OCI-M1 (cell line): ENCODE measurements at places on chromosomes 3 and 15.

DNA sequence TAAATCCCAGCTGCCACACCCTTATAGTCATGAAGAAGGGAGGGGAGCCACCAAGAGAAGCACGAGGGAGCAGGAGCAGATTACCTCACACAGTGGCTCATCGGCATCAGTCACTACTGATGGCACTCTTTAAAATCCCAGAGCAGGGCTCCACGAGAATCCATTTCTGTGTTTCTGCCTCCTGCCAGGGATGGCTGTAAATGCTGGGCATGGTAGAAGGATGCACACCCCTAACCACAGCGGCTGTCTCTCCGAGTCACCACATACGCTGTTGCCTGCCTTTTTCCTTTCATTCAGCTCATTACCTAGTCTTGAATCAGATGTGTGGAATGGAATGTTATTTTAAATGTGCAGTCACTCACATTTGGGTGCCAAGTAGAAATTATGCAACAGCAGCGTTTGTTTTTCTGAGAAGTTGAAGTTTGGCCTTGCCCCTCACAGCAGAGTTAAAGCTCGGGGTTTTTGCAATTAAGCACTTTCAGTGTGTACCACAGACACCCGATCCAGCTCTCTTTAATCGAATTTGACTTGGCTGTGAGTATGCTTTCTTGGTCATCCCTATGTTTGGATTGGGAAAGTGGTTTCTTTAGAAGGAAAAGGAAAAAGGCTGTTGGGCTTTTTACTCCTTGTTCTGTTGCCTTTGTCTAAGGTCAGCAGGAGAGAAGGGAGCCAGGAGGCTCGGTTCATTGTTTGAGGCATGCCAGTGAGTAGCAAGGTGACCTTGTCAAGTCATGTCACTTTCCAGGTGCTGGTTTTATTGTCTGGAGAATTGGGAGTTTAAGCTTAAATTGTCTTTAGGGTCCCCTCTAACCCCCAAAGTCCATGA is 284.2 kb upstream of the TPM1 start:
- DNase-seq: no peak

GRCh38 chr3:27752926-27753325 is 30.8 kb upstream of the EOMES start:
- no peak for DNase-seq

- DNase-seq: no peak
Observed at GRCh38 chr15:62833646-62834045, 208.9 kb upstream of the TPM1 start.

GRCh38 chr3:10317311-10317960 is 3.5 kb downstream of the SEC13 start:
- DNase-seq: no peak

- DNase-seq: no peak
Observed at GRCh38 chr3:75341324-75342067, 322.6 kb upstream of the FRG2C start.
